Stomach (tissue), 19 donors: ENCODE measurements at places on chromosomes 1 and 21. TPM values are rescaled to one million over a fixed set of nuclear protein-coding genes. Genes with fewer than 3 reads are reported as not detected.

- no peak for DNase-seq
Measured at GRCh38 chr1:168452329-168452728, 91.5 kb downstream of the XCL2 start.

DNA sequence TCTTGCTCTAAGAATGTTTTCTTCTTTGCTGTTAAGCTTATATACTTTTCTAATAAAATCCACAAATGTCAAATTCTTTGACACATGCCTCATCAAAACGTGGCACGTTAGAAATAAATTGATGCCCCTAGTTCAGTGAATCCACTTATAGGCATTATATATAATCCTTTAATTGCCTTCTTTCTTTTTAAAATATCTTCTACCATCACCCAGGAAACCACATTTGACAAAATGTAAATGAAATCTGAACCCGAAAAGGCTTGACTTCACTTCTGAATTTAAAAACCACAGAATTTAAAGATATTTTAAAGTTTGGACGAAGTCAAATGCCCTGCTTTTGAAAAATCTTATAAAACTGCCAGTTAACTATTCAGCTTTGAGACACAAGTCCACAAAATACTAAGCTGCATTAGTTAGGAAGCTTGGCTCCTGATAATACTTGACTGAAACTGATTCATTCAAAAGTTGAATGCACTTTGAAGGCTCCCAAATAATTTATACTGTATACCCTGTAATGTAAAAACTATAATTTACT lies 22.4 kb upstream of the KIFAP3 start:
- no peak for DNase-seq

Gene GSTM1
- not detected for total RNA-seq

DNA sequence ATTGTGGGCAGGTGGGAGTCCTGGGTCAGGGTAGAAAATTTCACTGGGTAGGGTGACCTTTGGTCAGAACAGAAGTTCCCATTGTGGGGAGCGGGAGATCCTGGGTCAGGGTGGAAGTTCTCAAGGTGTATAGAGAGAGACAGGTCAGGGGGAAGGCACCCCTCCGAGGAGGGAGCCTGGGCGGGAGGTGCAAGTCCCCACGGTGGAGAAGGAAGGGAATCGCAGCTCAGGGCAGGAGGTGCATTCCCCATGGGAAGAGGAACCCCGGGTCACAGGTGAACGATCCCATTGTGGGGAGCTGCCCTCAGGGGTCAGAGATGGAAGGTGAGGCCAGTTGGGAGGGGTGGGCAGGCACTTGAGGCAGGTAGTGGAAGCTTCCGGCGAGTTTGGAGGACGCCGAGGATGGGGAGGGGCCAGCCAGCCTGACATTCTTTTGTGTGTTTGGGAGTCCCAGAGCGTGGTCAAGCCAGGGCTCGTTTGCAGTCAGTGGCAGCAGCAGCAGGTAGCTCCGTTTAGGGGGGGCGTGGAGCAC lies 637 bp downstream of the LYPLA2 start:
- DNase-seq, result peak; percentile 49

DNA sequence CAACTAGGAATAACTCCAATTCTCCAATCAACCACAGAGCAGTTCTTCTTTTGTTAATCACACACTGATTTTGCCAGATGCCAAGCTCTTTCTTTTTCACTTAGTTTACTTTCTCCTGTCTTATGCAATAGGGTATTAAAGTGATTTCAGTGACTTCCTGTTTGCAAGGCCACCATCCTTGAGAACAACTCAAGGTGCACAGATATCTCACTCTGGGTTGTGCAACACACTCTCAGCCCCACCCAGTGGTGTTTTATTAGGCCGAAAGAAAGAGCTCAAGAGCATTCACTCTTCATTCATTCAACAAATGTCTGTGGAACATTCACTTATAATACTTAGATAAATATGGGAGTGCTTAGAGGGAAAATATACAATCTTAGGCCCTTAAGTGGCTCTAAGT lies 352.5 kb downstream of the ZNF326 start:
- no peak for DNase-seq

GRCh38 chr1:26082020-26082350 lies 14.6 kb upstream of the TRIM63 start:
- no peak for DNase-seq

Gene NECTIN4
- total RNA-seq, result 11.0 TPM

Gene RIMS3
- 2.8 TPM for total RNA-seq

DNA sequence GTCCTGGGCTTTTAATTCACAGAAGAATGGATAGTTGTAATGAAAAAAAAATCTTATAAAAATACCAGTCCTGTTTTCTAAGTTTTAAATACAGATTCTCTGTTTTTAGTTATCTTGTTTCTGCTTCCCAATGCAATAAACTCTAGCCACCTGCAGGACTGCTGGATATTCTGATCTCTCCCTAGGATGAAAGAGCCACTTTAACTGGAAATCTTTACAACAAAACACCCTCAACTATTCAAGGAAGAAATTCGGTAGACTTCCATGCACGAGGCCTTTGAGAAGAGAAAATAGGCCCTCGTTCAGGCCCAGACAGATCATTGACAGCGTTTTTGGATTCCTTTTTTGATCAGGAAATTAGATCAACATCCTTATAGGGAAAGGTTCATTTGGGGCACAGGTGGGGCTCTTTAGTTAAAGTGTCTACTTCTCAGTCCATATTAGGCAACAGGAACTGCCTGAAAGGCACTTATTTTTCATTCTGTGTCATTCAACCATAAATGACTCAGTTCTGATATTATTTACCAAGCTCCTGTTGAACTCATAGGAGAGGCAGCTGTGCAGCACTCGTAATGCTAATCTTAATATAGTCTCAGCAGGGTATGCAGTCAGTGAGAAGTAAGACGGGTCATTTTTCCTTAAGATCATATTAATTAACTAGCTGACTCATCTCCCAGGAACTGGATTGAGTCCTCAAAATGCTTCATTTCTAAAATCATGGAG lies 71.1 kb upstream of the ERRFI1 start:
- DNase-seq, result peak; percentile 76

Gene PTGS2
- total RNA-seq, result 14.9 TPM

Gene TIAM1
- total RNA-seq, result 5.3 TPM

GRCh38 chr1:83627045-83627444 lies 371.9 kb downstream of the TTLL7 start:
- DNase-seq, result no peak

Gene TMEM54
- total RNA-seq, result 60.7 TPM

DNA sequence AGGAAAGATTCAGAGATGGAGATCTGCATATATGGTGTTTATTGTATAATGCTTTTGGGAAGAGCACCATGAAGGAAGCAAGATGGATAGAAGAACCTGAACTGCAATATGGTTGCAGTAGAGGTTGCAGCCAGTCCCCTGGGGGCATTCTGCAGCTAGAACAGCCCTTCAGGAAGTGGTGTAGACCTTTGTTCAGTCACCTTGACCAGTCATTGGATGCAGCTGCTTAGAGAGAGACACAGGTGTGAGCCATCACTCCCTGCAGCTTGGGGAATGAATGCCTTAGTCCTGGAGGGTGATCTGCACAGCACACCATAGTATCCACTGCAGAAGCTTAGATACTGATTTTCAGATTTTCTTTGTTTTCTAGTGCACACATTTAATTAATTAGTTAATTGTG lies 42.3 kb downstream of the NEK7 start:
- DNase-seq, result no peak

Gene HAX1
- total RNA-seq, result 54.6 TPM

Gene PDIK1L
- 16.0 TPM for total RNA-seq

DNA sequence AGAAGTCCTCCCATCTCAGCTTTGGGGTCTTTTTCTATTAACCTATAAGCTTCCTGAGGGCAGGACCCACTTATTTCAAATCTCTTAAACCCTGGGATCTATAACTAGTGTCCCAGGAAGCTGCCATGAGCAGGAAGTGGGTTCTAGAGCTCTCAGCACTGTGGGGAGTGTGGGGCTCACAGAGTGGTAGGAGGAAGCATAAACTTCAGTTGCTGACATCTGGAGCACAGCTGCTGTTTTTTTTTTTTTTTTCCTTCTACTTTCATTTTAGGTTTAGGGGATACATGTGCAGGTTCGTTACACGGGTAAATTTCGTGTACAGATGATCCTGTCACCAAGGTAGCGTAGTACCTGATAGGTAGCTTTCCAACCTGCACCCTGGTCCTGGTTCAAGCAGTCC lies 59.3 kb downstream of the AK4 start:
- no peak for DNase-seq

Gene CLCNKA
- total RNA-seq, result not detected

DNA sequence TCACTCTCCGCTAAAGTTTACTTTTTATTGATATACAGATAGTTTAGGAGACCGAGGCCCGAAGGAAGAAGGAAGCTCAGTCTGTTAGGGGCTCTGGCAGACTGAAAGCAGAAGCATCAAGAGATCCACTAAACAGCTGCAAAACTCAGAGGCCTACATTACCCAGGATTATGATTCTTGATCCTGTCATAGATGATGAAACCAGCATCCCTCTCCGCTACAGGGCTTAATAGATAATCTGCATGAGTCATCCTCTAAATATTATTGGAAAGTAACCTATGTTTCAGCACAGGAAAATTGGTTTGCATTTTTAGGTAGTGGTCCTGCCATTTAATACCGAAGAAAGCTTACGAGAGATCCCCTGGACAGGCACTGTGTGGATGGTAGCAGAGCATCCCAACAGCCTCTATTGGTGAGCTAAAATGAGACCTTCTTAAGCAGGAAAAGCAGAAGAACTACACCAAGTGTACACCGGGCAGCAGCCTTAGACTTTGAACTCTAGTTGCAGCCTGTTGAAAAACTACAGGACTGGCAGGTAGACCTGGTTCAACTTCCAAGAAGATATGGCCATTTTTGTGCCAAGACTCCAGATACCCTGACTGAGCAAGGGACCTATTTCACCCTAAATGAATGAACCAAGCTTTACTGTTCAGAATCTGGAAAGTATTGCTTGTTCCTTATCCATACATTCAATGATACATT lies 6.8 kb downstream of the CASQ2 start:
- DNase-seq, result no peak

GRCh38 chr1:2866422-2867086 lies 65.1 kb upstream of the TTC34 start:
- peak; percentile 62 for DNase-seq

Gene RNF207
- 112 TPM for total RNA-seq

GRCh38 chr1:9127395-9128165 lies 1.3 kb downstream of the GPR157 start:
- no peak for DNase-seq

- peak; percentile 63 for DNase-seq
Measured at GRCh38 chr21:37531431-37531932, 164.9 kb downstream of the DYRK1A start.

DNA sequence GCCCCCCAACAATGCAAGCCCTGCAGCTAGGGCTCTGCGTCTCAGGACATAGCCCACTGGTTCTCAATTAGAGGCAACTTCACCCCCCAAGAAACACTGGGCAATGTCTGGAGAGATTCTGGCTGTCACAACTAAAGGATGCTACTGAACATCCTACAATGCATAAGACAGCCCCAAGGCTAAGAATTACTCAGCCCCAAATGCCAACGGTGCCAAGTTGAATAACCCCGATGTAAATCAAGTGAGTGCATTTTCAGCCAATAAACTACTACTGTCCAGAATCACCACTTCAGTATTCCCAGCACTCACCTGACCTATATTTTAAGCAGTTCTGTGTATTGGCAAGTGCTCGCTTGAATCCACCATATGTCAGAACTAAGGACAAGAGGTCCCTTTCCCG lies 6.9 kb downstream of the RIPK4 start:
- DNase-seq, result no peak

- DNase-seq, result no peak
Measured at GRCh38 chr1:186654741-186655140, 25.5 kb downstream of the PTGS2 start.

Gene C1orf56
- total RNA-seq, result 4.9 TPM

- no peak for DNase-seq
Measured at GRCh38 chr1:118974661-118975060, 13.5 kb downstream of the TBX15 start.

Gene SPAG17
- not detected for total RNA-seq

DNA sequence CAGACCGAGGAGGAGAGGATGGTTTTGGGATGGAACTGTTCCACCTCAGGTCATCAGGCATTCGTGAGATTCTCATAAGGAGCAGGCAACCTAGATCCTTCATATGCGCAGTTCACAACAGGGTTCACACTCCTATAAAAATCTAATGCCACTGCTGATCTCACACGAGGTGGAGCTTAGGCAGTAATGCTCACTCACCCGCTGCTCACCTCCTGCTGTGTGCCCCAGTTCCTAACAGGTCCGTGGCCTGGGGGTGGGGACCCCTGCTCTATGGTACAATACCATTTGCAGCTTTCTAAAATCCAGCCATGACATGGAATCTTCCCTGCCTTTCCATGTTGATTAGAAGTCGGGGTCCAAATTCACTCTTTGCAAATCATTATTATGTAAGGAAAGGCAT lies 72.1 kb downstream of the TGFBR3 start:
- no peak for DNase-seq

- peak; percentile 39 for DNase-seq
Measured at GRCh38 chr1:232704694-232705680, 75.1 kb upstream of the SIPA1L2 start.

DNA sequence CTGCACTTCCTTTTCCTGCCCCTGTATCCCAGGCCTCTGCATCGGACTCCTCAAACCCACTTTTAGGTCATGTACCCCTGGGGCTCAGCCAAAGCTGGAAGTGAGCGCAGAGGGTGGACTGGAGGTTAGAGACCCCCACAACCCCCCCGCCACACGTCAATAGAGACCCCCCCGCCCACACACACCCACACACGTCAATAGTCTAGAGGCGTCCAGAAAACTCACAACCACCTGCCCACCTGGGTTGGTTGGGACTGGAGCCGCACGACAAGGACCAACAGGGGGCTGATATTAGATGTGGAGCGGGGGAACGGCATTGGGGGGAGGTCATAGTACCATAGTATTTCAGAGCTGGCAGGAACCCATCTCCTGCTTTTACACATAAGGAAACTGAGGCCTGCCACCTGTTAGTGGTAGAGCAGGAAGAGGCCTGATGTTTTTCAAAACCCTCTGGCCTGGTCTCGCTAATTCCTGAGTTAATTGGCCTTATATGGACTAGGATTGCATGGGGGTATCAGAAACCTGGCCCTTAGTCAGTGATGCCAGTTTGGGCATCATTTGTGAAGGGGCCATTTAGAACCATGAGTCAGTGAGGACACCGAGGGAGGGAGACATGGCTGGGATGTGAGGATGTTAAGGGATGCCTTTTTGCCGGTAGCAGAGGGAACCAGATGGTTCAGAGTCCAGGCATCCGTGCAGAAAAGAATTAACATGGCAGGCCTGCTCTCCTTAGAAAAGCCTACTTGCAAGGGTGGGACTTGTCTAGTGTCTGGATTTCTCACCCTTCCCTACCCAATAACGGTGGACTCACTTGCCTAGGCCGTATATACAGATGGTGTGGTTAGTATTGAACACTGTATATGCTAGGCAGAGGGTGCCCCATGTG lies 1.1 kb downstream of the NENF start:
- DNase-seq, result no peak

Gene FBXO2
- total RNA-seq, result not detected

GRCh38 chr1:3226701-3227350 lies 157.8 kb downstream of the PRDM16 start:
- DNase-seq, result no peak

GRCh38 chr21:25025596-25025995 lies 581.7 kb downstream of the MRPL39 start:
- DNase-seq, result no peak
